ENCODE measurements at places on chromosomes 3 and 15.

- no peak for DNase-seq
Measured at GRCh38 chr3:197541756-197542539, 13.8 kb downstream of the BDH1 start.

- no peak for DNase-seq
Measured at GRCh38 chr15:55652359-55652758, 64.2 kb upstream of the PYGO1 start.

DNA sequence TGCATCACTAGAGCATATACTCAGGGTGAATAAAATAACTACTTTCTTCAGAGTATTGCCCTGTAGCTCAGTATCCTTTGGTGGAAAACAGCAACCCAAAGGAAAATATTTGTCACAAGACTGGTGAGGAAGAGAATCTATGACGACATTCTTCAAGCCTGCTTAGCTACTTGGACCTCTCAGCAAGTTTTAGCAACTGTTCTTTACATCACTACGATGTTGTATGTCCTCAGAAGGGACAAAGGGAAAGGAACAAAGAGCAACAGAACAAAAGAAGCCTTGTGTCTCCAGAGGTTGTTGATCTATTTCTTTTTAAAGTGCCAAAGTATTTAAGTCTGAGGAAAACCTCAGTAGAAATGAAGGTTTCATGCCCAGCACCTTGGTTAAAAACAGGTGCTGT lies 746.7 kb downstream of the NAALADL2 start:
- no peak for DNase-seq

DNA sequence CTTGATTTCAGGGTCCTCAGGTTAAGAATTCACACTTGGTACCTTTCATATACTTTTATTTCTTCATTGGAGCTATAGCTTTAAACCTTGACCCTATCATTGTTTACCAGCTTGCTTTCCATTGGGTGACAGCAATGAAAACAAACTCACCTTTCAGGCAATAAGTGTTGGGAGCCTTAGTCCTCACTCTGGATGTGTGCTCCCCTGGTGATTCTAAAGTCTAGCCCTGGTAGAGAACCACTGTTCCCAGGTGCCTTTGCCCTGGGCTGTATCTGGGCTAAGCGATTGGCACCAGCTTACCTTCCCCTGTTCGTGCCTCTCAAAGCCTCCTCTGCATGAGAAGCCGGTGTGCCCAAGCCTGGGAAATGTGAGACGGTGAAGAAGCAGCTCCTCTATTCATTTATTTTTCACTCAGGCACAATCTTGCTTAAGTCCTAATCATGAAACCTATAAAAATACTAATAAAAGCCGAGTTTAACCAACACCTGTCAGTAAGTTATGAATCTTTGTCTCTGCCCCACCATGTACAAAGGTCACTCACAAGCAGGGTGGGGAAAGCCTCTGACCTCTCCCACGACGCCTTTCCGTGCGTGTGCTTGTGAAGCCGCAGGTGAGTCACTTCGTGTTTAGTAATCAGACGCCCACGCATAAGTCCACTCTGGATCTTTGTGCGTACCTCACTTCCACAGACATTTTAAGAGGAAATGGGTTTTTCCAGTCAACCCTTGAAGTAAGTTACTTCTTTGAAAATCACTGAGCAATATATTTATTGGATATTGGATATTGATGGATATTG lies 12.8 kb upstream of the ARRDC4 start:
- DNase-seq: no peak

DNA sequence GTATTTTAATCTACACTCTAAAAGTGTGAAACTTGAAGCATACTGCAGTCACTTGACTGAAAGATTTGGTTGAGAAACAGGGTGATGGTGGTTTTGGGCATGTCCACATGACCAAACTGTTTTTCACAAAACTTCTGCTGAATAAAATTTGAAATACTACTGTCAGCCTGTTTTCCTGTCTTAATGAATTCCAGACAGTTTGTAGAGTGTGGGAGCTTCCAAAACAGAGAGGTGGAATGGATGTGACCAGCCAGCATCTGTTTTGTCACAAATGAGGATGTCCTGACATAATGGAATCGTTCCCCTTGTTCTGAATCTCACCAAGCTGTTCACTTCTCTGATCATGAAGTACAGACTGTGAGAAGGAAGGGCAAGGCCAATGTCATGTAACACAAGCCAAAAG lies 11.8 kb downstream of the MITF start:
- no peak for DNase-seq

DNA sequence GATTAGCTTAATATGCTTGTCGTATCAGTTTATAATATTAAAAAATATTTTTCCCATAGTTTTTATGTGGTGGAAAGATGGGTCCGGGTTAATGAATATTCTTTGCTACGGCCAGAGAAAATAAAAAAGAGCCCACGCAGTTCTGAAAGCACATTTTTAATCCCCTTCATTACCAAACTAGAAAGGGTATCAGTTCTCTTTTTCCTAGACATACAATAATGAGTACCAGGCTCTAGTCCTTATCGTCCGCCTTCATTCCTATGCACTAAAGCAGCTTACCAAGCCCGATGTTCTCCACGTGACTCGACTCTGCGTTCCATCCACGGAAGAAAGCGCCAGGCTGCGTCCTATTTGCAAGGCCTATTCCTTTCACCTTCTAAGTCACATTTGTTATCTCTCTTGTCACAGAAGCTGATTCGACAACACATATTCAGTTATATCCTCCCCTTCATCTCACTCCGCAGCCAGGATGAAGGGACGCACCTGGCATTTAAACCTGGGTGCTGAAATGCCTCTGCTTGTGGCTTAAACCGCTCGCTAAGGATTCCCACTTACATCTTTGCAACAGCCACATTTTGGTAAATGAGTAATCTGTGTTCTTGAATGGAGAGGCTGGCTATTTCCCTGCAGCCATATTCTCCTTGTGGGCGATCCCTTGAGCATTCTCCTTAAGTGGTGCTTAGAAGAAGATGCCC lies 257.0 kb downstream of the CD47 start:
- no peak for DNase-seq

DNA sequence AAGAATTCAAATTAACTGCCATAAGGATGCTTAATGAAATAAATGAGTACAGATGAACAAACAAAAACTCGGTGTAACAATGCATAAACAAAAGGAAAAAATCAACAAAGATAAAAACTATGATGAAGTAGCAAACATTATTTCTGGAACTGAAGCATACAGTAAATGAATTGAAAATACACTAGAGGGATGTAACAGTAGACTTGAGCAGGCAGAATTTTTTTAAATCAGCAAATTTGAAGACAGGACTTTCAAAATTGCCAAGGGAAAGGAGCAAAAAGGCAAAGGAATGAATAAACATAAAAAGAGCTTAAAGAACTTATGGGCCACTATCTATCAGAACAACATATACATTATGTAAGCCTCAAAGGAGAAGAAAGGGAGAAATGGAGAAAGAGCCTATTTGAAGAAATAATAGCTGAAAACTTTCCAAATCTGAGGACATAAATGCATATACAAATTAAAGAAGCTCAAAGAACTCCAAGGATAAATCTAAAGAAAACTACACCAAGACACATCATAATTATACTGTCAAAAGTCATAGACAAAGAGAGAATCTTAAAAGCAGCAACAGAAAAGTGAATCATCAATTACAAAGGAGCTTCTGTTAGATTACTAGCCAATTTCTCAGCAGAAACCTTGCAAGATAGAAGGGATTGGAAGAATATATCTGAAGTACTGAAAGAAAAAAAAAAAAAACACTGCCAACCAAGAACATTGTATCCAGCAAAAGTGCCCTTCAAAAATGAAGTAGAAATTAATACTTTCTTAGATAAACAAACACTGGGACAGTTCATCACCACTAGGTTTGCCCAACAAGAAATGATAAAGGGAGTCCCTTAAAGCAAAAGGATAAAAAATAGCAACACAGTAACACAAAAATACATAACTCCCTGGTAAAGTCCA lies 15.5 kb downstream of the TOP2B start:
- DNase-seq: no peak

DNA sequence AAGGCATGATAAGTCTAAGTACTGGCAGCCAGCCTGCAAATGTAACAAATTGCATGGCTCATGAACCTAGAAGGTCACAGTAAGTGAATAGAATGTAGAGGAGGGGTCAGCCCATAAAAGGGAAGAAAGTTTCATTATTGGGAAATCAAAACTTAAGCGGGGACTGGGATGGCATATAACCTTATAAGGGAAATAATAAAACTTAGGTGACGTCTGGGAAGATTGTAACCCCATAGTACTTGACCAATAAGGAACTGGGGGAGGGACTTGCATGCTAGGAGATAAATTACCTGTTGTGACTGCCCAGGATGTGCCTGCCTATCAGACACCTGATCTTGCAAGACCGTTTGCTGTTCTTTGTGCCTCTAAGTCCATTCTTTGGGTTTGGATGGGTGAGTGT lies 28.1 kb upstream of the MCTP2 start:
- DNase-seq: no peak

DNA sequence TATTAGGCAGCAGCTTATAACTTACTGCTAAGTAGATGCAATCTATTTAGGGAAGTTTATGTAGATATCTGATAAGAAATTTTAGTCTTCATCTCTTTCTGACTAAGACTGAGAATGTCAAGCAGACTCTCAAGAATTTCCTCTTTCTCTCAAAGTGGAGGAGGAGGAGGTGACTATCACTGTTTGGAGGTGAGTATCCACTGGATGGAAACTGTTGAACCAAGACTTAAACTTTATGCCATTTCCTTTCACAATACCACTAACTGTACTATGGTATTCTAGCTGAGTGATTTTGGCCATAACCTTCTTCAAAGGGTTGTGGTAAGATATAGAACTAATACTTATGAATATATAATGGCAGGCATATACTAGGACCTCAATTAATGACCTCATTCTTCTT lies 64.6 kb downstream of the TPRG1 start:
- no peak for DNase-seq

DNA sequence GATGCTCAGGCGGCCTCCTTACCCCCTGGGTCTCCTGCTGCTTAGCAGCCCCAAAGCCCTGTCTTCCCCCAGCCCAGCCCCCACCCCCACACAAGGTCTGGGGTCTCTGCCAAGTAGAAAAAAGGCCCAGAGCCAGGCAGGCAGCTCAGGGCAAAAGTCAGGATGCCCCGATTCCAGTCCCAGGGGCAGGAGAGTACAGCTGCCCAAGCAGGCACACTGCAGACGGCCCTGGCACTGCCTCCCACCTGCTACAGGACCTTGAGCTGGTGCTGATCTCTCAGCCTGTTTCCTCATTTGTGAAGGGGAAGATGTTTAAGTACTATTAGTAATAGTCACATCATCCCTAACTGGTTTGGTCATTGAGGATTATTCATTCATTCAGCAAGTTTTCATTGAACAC lies 12.6 kb downstream of the TMEM43 start:
- no peak for DNase-seq

DNA sequence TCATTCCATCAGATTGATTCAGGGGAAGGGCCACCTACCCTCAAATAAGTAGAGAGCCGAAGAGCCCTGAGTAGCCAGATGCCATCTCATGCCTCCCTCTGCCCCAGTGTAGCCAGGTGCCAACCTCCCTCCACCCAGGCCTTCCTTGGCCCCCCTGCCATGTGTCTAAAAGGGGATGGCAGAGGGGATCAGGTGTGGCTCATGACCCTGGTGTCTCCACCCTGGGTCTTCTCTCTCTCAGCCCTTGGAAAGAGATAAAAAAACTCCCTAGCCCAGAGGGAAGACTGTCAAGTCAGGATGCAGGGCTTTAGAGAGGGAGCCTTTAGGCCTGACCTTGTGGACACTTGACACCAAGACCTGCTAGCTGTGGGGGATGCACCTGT lies 5.2 kb downstream of the GRM2 start:
- no peak for DNase-seq

- no peak for DNase-seq
Measured at GRCh38 chr15:73680549-73680948, 3.6 kb upstream of the CD276 start.

DNA sequence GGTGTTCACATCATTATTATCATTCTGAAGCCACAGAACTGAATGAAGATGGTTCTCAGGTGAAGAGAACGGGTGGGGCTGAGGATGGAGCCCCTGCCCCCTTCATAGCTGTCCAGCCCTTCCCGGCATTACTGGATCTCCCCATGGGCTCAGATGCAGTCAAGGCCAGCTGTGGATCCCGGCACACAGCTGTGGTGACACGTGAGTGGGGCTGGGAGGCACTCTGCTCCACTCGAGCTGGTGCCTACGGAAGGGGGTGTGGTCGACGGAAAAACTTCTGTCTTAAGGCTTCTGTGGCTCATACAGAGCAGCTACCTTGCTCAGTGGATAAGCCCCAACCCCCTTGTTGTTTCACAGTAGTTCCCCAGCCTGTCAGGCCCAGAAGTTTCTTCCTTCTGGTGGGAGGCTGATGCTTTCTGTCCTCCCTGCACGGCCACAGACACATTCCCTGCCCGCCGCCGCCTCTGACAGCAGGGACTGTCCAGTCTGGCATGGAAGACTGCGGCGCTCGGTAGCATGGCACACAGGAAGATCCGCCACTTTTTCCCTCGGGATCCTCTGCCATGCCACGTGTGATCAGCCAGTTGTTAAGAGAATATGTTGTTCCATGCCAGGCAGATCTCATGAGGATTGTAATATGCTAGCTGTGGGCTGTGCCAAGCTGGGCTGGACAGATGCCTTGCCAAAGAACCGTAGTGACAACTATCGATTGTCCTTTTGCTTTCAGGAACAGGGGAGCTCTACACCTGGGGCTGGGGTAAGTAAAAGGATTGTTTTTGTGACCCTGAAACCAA lies 5.8 kb downstream of the RCCD1 start:
- no peak for DNase-seq

- no peak for DNase-seq
Measured at GRCh38 chr3:57652203-57652602, 40.7 kb downstream of the DENND6A start.

- no peak for DNase-seq
Measured at GRCh38 chr3:178223876-178224275, 312.4 kb upstream of the KCNMB2 start.

DNA sequence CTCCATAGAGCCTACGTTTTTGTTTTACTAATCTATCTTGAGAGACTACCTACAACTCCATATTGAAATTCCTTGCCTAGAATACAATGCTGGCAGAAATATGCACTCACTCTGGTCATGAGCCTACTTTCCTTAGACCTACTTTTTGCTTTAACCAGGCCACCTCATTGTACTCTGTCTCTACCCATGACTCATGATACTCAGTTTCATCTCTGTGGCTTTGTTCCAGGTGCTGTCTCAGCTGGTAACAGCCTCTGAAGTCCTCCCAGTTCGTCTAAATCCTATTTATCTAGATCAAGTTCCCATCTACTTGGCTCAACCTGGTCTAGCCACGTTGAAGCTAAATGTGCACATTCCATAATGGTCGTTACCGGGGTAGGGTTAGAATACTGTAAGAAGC lies 536.4 kb downstream of the RSL24D1 start:
- DNase-seq: no peak

DNA sequence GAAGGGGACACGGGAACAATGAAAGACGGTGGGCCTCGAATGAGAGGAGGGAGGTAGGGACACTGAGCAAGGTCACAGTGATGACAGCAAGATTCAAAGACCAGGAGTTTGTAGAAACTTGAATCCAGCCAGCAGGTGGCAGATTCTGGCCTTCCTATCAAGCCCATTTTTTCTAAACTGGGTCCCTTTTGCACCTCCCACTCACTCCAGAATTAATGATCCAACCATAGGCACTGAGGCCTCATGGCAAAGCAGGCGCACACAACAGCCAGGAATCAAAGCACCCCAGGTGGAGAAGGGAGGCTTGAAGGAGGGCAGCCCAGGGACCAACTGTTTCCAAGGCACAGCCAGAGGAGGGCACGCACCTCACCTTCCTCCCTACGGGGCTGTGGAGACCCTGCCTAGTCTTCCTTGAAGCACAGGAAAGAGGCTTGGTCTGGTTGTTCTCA lies 90.2 kb downstream of the ANP32A start:
- DNase-seq: peak; percentile 50

Data from HL-60 (cell line).